ENCODE measurements at places on chromosomes 5 and 9.

DNA sequence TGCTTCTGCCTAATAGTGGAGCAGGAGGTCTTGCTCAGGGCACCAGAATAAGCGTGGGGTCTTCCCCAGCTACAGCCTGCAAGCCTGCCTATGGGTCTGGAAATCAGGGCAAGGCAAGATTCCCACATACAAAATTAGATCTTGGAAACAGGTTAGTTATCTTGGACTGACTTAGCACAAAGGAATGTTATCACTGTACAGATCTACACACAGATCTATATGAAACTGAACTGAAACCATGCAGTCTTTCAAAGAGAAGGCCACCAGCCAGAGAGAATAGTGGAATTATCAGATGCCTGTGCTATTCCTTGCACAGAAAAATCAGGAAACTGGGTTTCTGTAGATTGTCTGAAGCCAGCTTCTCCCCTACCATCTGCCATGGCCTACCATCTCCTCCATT is 585.7 kb downstream of the ACTL7B start:
- no peaks in the 10 kb centered on the region for H3K36me3 ChIP-seq
- H3K4me3 ChIP-seq: no peak overlapping the region
- H3K4me1 ChIP-seq: peaks cover 23% of the 10 kb centered on the region
- no peak overlapping the region for H3K27ac ChIP-seq

DNA sequence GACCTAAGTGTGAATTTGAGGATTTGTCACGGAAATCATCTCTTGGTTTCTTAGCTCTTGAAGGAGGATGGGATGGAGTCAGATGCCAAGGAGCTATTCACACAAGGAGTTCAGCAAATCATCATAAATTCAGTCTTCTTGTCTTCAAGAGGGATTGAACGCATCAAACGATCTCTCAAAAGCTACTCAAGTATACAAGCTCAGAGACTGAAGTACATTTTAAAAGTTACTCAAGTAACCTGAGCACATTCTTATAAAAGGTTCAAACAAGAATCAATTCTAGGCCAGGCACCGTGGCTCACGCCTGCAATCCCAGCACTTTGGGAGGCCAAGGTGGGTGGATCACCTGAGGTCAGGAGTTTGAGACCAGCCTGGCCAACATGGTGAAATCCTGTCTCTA is 21.1 kb upstream of the GOLPH3 start:
- H3K27me3 ChIP-seq: no peaks in the 10 kb centered on the region
- no peak for DNase-seq
- no peaks in the 10 kb centered on the region for H3K36me3 ChIP-seq

DNA sequence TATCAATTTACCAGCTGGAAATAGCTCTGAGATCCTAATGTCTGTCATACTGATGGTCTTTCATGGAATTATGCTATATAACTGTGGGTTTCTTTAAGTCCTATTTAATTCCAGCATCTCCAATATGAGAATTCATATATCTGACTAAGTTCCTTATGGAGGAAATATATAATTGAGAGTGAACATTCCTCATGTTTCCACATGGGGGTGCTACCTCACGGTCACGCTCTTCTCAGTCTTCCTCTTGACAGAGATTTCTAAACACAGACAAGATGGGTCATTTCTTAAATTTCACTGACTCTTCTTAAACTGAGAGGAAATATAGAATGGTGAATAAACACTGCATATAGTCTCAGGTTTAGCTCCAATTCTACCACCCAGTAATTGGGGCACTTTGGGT is 212.1 kb downstream of the SLF1 start:
- no peak overlapping the region for H3K4me3 ChIP-seq
- H3K36me3 ChIP-seq: no peaks in the 10 kb centered on the region
- DNase-seq: no peak
- no peaks in the 10 kb centered on the region for H3K4me1 ChIP-seq
- H3K27me3 ChIP-seq: no peaks in the 10 kb centered on the region

- no peak overlapping the region for H3K4me3 ChIP-seq
- H3K27ac ChIP-seq: no peak overlapping the region
- H3K4me1 ChIP-seq: no peaks in the 10 kb centered on the region
- DNase-seq: no peak
- H3K27me3 ChIP-seq: no peaks in the 10 kb centered on the region
These were observed 3.0 kb downstream of the ACTL7A start for GRCh38 chr9:108865037-108865436.

DNA sequence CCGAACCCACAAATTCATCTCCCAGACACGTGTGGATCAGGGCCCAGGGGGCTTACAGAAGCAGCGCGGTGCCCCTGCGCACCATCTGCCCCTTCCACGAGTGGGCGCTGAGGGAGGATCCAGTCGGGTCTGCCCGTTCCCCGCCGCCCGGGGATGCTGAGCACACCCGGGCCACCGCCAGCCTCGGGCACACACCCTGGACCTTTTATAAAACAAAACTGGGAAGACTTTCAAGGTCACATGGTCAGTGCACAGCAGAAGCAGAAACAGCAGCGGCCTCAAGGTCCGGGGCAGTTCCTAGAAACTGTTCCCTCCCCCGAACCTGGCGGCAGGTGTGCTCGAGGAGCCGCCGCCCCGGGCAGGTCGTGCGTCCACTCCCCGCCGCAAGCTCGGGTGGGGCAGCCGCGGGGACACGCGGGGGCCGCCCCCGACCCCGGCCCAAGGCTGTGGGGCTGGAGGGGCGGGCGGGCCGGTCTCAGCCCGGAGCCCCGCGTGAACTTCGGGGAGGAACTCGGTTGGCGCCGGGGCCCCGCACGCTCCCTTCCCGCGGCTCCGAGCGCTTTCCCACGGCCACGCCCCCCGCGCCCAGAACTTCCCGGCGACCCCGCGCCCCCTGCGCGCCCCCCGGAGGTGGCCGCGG is 633 bp upstream of the PPP1R26 start:
- no peaks in the 10 kb centered on the region for H3K36me3 ChIP-seq
- peaks cover 14% of the 10 kb centered on the region for H3K4me1 ChIP-seq
- peak overlapping the region; percentile 69 for H3K27ac ChIP-seq

DNA sequence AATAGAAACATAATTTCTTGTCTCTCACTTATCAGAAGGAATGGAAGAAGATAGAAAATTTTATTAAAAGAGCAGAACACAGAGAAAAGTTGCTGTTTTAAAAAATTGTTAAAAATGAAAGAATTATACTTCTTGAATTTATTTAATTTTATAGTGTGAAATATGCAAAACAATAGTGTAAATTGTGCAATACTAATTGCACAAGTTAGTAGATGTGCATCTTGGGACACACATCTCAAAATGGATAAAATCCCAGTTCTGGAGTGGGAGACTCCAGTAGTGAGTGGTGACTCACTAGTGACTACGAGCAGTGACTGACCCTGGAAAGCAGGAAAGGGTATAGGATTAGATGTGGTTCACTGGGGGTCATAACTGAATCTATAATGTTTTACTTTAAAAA is 223.2 kb downstream of the MSX2 start:
- no peak overlapping the region for H3K4me3 ChIP-seq
- DNase-seq: no peak
- H3K4me1 ChIP-seq: no peaks in the 10 kb centered on the region
- H3K27ac ChIP-seq: no peak overlapping the region
- H3K36me3 ChIP-seq: no peaks in the 10 kb centered on the region

DNA sequence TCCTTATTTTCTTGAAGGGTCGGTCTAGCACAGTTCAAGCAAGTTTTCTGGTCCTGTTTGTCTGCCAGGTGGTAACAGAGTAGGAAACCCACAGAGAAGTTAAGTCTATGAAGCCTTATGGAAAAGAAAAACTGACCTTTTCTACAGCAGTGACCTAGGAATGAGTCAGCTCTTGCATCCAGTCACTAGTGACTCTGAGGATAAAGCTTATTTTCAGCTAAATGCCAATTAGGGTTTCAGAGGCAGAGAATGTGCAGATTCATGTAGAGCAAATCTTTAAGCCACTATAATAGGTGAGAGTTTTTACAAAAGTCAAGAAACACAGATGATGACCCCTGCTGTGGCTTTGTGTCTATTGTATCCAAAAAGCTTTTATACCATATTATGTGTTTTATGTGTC is 100.7 kb downstream of the CWC27 start:
- no peaks in the 10 kb centered on the region for H3K36me3 ChIP-seq
- H3K27me3 ChIP-seq: no peaks in the 10 kb centered on the region
- H3K4me1 ChIP-seq: no peaks in the 10 kb centered on the region
- DNase-seq: no peak
- H3K4me3 ChIP-seq: no peak overlapping the region
